ENCODE measurements at places on chromosomes 11 and 22. TPM values are rescaled to one million over a fixed set of nuclear protein-coding genes. Genes with fewer than 3 reads are reported as not detected.

Gene TBX1
- total RNA-seq: not detected

Gene FREY1
- 1.8 TPM for total RNA-seq

Gene KCNA4
- total RNA-seq: not detected

Gene GVQW3
- 3.4 TPM for total RNA-seq

Gene ISX
- total RNA-seq: not detected

Gene NCAM1
- 0.31 TPM for total RNA-seq

Gene OR51E1
- not detected for total RNA-seq

Gene NXPE4
- not detected for total RNA-seq

Gene GNAZ
- 0.14 TPM for total RNA-seq

Gene OR5B21
- 0.26 TPM for total RNA-seq

Gene CDHR5
- total RNA-seq: not detected

Gene ZFPL1
- total RNA-seq: 27.5 TPM

Gene EHF
- not detected for total RNA-seq

Gene C11orf91
- total RNA-seq: not detected

Gene CBLIF
- not detected for total RNA-seq

Gene CCDC116
- 0.26 TPM for total RNA-seq

Gene APOL5
- not detected for total RNA-seq

Gene AMOTL1
- 7.4 TPM for total RNA-seq

Gene MPZL2
- total RNA-seq: 4.8 TPM

Gene FXYD6
- not detected for total RNA-seq

Gene RFPL1
- total RNA-seq: not detected

Gene TTC28
- total RNA-seq: 1.2 TPM

Gene KCNC1
- not detected for total RNA-seq

Gene FAM111B
- 63.2 TPM for total RNA-seq

Gene HEPN1
- not detected for total RNA-seq

Gene SIAE
- 7.8 TPM for total RNA-seq

Gene C11orf87
- total RNA-seq: not detected

Gene PNPLA3
- 0.24 TPM for total RNA-seq

Gene POTEH
- total RNA-seq: not detected

Gene MS4A15
- total RNA-seq: not detected

Gene PITPNB
- total RNA-seq: 97.5 TPM

Gene OR10A2
- not detected for total RNA-seq

Gene CALCA
- total RNA-seq: not detected

Gene CYB5R2
- total RNA-seq: 0.81 TPM

Gene SLC22A6
- total RNA-seq: not detected

Gene PDE3B
- total RNA-seq: 138 TPM

Gene PKP3
- total RNA-seq: not detected

Gene PGA5
- not detected for total RNA-seq

Gene ACER3
- 9.7 TPM for total RNA-seq

Gene SMIM38
- total RNA-seq: 0.07 TPM

Gene PRRG4
- 0.13 TPM for total RNA-seq
